ENCODE measurements at places on chromosomes 12 and 14. TPM values are rescaled to one million over a fixed set of nuclear protein-coding genes. Genes with fewer than 3 reads are reported as not detected.

OR6C6 gene
- not detected for total RNA-seq

POTEG gene
- not detected for total RNA-seq

TBX3 gene
- 22.0 TPM for total RNA-seq

KIAA0586 gene
- total RNA-seq, result 10.7 TPM

TDG gene
- 19.1 TPM for total RNA-seq

IL31 gene
- not detected for total RNA-seq

TTC6 gene
- under 0.01 TPM for total RNA-seq

PXMP2 gene
- total RNA-seq, result 16.8 TPM

MGP gene
- total RNA-seq, result 8.0 TPM

MSRB3 gene
- 43.9 TPM for total RNA-seq

TAS2R30 gene
- total RNA-seq, result 2.9 TPM

OTX2 gene
- not detected for total RNA-seq

CCDC184 gene
- total RNA-seq, result 0.43 TPM

ZC3H14 gene
- 49.4 TPM for total RNA-seq

ACAD10 gene
- total RNA-seq, result 15.8 TPM

SAMD4A gene
- 17.2 TPM for total RNA-seq

ALDH1L2 gene
- 44.7 TPM for total RNA-seq

AQP2 gene
- total RNA-seq, result not detected

BAG5 gene
- total RNA-seq, result 30.4 TPM

TAS2R50 gene
- total RNA-seq, result 2.4 TPM

IFT43 gene
- total RNA-seq, result 41.7 TPM

VRTN gene
- total RNA-seq, result not detected

ISCA2 gene
- total RNA-seq, result 10.1 TPM

CLEC12A gene
- total RNA-seq, result not detected

JKAMP gene
- total RNA-seq, result 65.4 TPM

CDKN1B gene
- 32.5 TPM for total RNA-seq

DBX2 gene
- not detected for total RNA-seq

SAV1 gene
- 22.6 TPM for total RNA-seq

RGS6 gene
- not detected for total RNA-seq

ATL1 gene
- 7.0 TPM for total RNA-seq

MYL2 gene
- not detected for total RNA-seq

Data from smooth muscle cell of bladder (primary cell).